ENCODE measurements at places on chromosomes 1 and 21.

- DNase-seq, result no peak
Observed at GRCh38 chr1:20640183-20640597, 6.9 kb downstream of the PINK1 start.

DNA sequence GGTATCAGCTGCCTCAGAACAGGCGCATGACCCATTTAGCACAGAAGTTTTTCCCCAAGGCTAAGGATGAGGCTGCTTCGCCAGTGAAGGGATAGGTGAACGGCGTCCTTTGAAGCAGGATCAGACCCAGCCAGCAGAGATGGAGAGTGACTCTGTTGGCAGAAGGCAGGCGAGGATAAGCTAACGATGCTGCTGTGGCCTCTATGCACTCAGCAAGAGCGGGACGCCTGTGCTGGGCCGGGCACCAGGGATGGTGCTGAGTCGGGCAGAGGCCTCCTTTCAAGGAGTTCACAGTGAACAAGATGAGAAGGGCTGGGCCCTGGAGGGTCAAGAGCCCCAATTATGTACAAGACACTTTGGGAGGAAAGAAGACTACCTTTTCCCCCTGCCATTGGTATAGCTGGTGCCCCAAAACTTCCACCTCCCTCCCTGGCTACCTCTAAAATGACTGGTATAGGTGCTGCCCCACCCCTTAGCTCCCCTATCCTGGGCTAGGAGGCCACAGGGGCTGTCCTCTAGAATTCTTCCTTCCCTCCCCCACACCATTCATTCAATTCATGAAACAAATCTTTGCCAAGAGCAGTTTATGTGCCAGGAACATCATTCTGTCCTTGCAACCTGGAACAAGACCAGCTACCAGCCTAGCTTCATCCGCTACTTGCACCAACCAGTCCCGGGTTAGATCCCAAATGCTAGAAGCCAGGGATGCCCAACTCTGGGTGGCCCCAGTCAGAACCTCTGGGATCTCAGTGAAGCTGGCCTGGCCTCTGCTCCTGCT, 7.5 kb downstream of the XKR8 start:
- DNase-seq, result no peak

GRCh38 chr1:104636581-104636980, 886.9 kb downstream of the AMY1C start:
- DNase-seq, result peak; percentile 2

DNA sequence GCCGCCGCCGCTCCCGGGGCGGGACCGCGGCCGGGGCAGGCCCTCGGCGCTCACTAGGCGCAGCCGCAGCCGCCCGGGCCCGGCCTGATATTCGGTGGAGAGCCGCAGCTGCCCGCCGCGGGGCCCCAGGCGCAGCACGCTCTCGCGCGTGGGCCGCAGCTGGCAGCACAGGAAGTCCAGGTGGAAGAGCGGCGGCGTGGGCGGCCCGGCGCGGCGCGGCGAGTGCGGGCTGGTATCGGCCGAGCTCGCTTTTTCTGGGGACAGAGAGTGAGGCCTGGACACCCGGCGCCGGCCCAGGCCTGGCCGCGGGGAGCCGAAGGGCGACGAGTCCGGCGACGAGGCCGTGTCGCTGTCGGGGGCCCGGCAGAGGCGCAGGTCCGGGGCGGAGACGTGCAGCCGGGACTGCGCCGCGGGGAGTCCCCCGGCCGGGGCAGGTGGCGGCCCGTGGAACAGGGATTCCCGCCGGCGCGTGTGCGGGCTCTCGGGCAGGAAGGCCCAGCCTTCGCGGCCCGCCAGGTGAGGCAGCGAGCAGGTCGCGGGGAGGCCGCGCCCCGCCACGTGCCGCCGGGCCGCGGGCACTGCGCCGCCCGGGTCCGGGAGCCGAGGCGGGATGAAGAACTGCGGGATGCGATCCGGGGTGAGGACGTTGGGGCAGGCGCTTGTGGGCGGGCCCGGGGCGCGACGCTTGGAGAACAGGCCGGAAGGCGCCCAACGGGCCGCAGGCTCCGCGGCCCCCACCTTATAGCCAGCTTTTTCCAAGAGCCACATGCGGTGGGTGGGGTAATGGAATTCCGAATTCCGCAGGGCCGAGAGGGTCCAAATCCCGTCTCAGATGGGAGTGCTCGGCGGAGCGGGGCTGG, 1.2 kb downstream of the C2CD4D start:
- no peak for DNase-seq

GRCh38 chr1:243837907-243838535, 12.0 kb downstream of the AKT3 start:
- no peak for DNase-seq

- DNase-seq, result no peak
Observed at GRCh38 chr1:198113342-198113750, 43.5 kb upstream of the NEK7 start.

GRCh38 chr1:19884312-19884711, 2.1 kb downstream of the OTUD3 start:
- no peak for DNase-seq

- no peak for DNase-seq
Observed at GRCh38 chr21:36211660-36212512, 55.3 kb downstream of the DOP1B start.

- peak; percentile 59 for DNase-seq
Observed at GRCh38 chr1:60281360-60281932, 207.9 kb upstream of the C1orf87 start.

DNA sequence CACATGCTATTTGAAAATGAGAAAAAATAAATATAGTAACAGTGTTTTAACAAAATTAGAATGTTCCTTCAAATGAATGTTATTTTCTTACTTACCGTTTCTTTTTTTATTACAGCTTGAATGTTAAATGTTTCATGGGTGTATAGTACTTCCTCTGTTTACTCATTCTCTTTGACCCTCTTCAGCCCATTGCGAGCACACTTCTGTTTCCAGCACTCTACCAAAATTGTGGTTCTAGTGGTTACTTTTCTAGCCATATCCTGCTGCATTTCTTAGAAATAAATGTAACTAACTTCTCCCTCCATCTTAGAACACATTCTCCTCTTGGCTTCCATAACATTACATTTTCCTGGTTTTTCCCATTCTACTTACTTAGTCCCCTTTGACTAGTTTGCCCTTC, 190.0 kb upstream of the C1orf105 start:
- no peak for DNase-seq

DNA sequence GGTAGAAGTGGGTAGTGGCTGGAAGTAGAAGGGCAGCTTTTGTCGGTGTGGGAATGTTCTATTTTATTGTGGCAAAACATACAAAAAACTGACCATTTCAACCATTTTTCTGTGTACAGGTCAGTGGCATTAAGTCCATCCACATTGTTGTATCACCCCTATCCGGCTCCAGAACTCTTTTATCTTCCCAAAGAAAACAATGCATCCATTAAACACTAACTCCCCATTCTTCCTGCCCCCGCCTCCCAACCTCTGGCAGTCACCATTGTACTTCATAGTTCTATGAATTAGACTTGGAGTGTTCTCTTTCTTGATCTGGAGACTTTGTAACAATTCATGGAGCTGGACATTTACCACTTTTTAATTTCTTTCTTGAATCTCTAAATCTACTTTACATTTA, 55.7 kb downstream of the DEGS1 start:
- no peak for DNase-seq

DNA sequence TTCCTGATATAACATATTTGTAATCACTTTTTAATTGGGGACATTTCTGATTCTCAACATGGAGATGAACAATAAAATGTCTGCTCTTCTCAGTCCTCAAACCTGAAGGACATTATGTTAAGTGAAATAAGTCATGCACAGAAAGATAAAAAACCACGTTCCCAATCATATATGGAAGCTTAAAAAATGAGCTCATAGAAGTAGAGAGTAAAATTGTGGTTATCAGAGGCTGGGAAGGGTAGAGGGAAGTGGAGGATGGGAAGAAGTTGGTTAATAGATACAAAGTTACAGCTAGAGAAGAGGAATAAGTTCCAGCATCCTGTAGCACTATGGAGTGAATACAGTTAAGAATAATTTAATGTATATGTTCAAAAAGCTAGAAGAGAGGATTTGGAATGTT, 1.5 kb upstream of the CD48 start:
- no peak for DNase-seq
